Stimulated activated CD8-positive, alpha-beta memory T cell treated with anti-CD3 and anti-CD28 coated beads, Interleukin-7, amount 100 ng/mL, for 48 hours (primary cell): ENCODE measurements at places on chromosomes 2 and 18.

DNA sequence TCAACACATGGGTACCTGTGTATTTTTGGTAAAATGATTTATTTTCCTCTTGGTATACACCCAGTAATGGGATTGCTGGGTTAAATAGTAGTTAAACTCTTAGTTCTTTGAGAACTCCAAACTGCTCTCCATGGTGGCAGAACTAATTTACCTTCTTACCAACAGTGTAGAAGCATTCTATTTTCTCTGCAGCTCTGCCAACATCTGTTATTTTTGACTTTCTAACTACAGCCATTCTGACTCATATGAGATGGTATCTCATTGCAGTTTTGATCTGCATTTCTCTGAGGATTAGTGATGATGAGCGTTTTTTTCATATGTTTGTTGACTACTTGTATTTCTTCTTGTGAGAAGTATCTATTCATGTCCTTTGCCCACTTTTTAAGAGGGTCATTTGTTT lies 180.6 kb downstream of the FSIP2 start:
- DNase-seq, result no peak

- DNase-seq, result no peak
Observed at GRCh38 chr2:86039178-86039962, 66.3 kb downstream of the POLR1A start.

GRCh38 chr2:74575320-74575719 lies 20.8 kb downstream of the DOK1 start:
- no peak for DNase-seq

- no peak for DNase-seq
Observed at GRCh38 chr18:23377669-23378301, 75.3 kb upstream of the RIOK3 start.

DNA sequence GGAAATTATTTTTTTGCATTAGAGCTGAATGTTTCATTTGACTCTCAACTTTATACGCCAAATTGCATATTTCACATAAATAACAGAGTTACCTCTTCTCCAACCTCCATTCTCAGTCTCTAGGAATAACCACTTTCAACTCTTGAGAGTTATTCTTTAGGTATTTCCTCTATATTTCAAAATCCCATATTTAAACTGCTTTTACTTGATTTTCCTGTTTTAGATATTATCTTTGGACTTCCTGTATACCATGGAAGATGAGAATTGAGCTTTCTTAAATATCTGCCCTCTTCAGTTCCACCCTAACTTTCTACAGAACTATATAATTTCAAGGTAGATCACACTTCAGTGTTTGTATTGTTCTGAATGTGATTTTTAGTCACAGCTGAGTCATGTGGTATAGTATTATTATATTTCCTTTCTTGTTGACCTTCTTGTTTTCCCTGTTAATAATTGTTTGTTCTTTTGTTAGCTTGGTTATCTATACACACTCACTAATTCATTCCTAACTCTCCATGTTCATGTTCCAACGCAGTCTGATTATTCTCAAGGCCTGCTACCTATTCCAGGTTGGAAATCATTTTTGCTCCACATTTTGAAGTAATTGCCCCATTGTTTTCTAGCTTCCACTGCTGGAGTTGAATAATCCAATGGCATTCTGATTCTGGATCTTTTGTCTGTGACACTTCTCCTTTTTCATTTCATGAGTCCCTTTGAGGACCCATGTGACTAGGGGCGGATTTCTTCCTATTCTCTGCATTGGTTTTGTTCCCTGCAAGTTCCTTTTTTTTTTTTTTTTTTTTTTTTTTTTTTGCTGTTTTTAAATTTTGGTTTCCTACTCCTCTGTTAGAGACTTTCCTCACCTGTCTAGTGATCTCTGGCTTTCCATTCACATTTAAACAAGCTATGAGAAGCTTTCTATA lies 156.8 kb upstream of the RBMS1 start:
- no peak for DNase-seq

GRCh38 chr2:44969936-44970335 lies 28.4 kb downstream of the SIX3 start:
- no peak for DNase-seq

- DNase-seq, result no peak
Observed at GRCh38 chr2:65437392-65438135, 5.2 kb upstream of the SPRED2 start.

DNA sequence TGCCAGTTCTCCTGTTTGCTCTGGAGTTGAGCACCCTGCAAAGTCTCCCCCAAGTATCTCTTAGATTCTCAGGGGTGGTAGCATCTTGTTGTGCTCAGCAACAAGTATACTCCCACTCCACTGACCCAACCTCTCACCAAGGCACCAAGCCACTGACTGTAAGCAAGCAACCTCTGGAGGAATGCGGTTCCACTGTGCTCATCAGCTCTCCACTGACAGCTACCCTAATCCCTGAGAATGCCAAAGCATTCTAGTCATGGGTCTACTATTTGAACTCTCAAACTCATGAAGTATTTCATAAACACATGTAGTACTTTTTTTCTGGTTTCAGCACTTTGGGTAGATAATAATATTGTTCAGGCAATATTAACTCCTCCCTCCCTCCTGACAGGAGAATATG lies 170.0 kb downstream of the EPHA4 start:
- no peak for DNase-seq

DNA sequence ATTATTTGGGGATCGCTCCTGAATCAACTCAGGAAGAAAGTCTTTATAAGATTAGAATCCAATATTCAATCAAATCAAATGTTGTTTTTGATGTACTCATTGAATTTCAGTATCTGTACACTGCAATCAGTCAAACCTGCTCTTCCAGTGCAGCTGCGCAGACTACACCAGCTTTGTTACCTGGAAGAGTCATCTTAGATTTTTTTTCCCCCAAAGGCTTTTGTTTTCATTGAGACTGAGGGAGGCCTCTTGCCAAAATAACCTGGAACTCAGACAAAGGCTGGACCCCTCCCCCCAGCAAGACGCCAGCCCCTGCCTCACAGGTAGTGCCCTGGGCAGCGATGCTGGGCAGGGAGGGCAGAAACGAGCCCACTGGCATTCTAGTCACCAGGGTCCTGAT lies 74.8 kb downstream of the ARHGEF4 start:
- no peak for DNase-seq

DNA sequence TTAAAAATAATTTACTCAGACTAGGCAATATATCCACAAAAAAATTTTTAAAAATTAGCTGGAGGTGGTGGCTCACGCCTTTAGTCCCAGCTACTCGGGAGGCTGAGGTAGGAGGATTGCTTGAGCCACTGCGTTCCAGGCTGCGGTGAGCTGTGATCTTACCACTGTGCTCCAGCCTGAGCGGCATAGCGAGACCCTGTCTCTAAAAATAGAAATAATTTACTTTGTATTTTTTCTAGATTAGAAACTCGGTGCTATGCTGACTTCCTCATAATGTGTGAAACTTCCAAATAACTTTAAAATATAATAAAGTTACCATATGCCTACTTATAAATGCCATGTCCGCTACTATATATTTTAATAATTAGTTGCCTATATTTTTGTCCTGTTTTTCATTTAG lies 6.7 kb downstream of the PPIG start:
- no peak for DNase-seq

- DNase-seq, result no peak
Observed at GRCh38 chr2:144456680-144457079, 63.2 kb downstream of the ZEB2 start.

- DNase-seq, result no peak
Observed at GRCh38 chr2:217166241-217166850, 306.5 kb upstream of the TNP1 start.

- no peak for DNase-seq
Observed at GRCh38 chr2:10720947-10721395, 459 bp upstream of the ATP6V1C2 start.

DNA sequence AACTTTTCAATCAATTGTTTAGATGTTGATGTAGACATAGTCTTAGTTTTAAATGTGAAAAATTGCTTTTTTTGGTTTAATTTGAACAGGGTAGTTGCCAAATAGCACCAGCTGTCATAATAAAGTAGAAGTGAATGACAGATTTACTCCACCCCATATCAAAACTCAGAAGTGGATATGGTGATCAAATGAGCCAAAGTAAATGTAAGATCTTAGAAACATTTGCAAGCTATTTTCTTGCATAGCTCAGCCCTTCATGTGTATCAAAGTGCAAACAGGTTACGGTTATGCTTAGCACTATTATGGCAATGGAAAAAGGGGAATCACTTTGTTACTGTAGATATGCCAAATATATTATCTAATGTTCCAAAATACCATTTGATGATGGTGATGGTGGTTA lies 540.9 kb upstream of the NRP2 start:
- no peak for DNase-seq
